ENCODE measurements at places on chromosomes 1 and 21. TPM values are rescaled to one million over a fixed set of nuclear protein-coding genes. Genes with fewer than 3 reads are reported as not detected.

DNA sequence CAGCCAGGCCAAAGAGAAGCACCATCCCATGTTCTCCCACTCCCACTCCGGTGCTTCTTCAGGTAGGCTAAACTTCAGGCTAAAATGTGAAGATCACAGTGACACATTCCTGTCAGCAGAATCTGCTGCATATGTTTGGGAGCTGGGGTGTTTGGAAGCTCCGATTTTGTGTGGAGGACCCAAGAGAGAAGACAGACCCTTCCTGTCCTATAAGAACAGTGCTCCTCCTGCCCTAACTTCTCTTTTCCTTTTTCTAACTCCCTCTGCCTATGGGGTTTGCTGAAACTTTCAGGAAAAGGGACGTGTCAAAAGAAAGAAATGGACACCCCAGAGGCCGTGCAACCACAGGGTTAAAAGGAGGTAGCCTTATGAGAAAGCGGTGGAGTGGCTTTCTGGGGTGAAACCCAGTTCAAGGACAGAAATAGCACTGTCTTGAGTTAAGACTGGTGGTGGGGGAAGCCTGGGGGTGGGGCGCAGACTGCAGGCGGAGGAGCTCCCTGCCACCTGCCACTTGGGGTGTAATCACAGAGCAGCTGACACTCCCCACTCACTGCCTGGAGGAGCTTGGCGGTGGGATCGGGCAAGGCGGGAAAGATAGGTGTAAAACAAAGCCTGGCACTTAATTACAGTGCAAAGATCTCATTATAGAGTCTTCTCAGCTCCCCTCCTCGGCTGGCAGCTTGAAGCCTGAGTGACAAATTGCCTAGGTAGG lies 645 bp upstream of the TLR5 start:
- peak overlapping the region; percentile 57 for H3K4me3 ChIP-seq
- no peak overlapping the region for H3K27ac ChIP-seq
- no peaks in the 10 kb centered on the region for H3K36me3 ChIP-seq
- peaks cover 22% of the 10 kb centered on the region for H3K27me3 ChIP-seq
- no peak for DNase-seq

The PTPRC gene
- 556 TPM for total RNA-seq

DNA sequence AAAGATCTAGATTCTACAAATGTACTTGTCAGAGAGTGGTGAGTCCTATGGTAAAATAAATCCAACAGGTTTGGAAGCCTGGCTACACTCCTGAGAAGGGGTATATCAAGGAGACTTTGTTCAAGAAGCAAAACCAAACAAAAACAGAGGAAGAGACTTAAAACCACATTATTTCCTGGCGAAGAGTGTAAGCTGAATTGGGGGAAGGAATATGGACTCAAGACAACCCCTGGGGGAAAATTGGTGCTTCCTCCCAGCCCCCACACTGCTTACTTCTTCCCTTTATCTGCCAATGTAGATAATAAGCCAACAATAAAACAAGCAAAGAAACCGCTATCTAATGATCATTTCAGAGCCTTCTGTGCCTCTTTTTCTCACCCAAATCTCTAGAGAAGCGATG lies 48.4 kb upstream of the ZBTB18 start:
- no peak overlapping the region for H3K4me3 ChIP-seq
- no peaks in the 10 kb centered on the region for H3K27me3 ChIP-seq
- H3K27ac ChIP-seq: no peak overlapping the region

DNA sequence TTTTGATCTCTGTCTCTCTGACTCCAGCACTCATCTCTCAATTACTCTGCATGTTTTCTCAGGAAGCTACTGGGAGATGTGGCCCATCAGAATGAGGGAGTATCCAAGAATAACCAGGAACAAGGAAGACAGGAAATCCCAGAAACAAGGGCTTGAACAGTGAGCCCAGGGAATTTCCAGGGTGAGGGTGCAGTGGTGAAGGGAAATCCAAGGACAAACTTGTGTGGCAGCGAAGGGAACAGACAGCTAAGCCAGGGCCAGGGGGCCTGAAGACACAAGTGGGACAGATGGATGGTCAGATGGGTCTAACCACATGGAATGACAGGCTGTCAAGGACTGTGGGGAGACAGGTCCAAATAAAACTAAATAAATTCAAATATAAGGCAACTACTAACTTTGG lies 121.8 kb upstream of the ERRFI1 start:
- H3K27me3 ChIP-seq: peaks cover 8% of the 10 kb centered on the region
- no peak overlapping the region for H3K27ac ChIP-seq
- H3K4me1 ChIP-seq: peaks cover 41% of the 10 kb centered on the region
- H3K4me3 ChIP-seq: no peak overlapping the region
- no peak for DNase-seq
- H3K36me3 ChIP-seq: peaks cover 6% of the 10 kb centered on the region

The SPRR3 gene
- not detected for total RNA-seq

DNA sequence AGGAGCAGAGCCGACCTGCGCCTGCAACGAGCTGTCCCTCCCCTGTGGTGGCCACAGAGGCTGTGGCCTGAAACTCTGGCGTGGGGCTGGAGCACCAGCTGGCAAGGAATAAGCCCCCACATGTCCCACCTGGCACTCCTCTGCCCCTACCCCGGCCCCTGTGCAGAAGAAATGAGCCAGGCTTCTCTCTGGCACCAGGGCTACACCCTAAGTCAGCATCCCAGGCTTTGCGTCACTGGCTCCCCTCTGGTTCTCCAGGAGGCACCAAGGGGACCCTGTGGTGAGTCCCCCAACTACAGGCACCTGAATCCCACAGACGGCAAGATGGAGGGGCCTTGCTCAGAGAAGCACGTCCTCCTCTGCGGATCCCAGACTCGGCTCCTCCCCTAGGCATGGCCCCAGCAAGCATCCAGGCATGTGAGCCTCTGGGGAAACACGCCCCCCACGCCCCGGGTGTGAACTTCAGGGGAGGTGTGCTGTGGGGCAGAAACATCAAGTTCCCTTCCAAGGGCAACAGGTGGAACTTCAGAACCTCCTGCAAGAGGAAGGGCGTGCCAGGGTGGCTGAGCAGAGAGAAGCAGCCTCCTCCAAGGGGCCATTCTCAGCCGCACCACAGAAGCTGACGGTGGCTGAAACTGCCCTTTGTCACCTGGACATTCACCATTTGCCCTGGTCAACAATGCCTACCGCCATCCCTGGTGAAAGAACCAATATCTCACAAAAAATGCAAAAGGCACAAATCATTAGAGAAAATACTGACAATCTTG lies 2.9 kb downstream of the KRTAP10-7 start:
- no peak overlapping the region for H3K4me3 ChIP-seq
- peaks cover 26% of the 10 kb centered on the region for H3K27me3 ChIP-seq
- DNase-seq: no peak
- H3K4me1 ChIP-seq: no peaks in the 10 kb centered on the region

- no peak overlapping the region for H3K4me3 ChIP-seq
- no peaks in the 10 kb centered on the region for H3K36me3 ChIP-seq
- H3K27ac ChIP-seq: no peak overlapping the region
- no peak for DNase-seq
Measured at GRCh38 chr1:14189381-14189780, 409.1 kb upstream of the KAZN start.

The ATAD3B gene
- total RNA-seq: 46.5 TPM

- no peaks in the 10 kb centered on the region for H3K4me1 ChIP-seq
- H3K36me3 ChIP-seq: no peaks in the 10 kb centered on the region
- H3K4me3 ChIP-seq: no peak overlapping the region
- H3K27me3 ChIP-seq: no peaks in the 10 kb centered on the region
- no peak overlapping the region for H3K27ac ChIP-seq
Measured at GRCh38 chr1:168763031-168763430, 34.0 kb upstream of the DPT start.

DNA sequence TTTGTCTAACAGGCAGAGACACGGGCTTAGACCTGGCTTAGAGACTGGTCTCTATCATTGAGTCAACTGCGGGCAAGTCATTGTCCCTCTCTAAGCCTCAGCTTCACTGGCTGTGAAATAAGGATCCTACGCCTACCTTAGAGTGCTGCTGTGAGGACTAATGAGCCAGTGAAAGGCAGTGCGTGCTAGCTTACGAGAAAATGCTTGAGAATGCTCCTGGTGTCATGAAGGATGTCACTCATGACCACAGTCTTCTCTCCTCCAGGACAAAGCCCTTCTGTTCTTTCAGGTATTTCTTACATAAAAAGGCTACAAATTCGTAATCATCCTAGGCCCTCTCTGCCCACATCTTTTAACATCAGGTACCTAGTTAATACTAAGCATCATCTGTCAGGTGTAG lies 16.5 kb upstream of the A3GALT2 start:
- no peak overlapping the region for H3K27ac ChIP-seq
- H3K4me1 ChIP-seq: peaks cover 6% of the 10 kb centered on the region
- H3K27me3 ChIP-seq: no peaks in the 10 kb centered on the region
- H3K36me3 ChIP-seq: peaks cover 2% of the 10 kb centered on the region
- DNase-seq: no peak
- H3K4me3 ChIP-seq: no peak overlapping the region

DNA sequence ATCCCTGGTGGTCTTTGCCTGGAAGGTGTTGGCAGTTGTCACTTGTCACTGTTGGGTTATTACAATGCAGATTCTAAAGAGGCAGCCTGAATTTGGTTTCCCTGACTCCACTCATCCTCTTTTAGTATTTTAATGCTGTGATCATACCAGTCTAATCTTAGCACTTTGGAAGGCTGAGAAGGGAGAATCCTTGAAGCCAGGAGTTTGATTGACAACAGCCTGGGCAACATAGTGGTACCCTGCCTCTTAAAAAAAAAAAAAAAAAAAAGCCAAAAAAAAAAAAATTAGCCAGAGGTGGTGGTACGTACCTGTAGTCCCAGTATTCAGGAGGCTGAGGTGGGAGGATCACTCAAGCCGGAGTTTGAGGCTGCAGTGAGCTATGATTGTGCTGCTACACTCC lies 7.7 kb downstream of the GIPC2 start:
- no peak overlapping the region for H3K27ac ChIP-seq
- DNase-seq: no peak
- no peak overlapping the region for H3K4me3 ChIP-seq
- H3K36me3 ChIP-seq: peaks cover 6% of the 10 kb centered on the region
- H3K27me3 ChIP-seq: peaks cover 6% of the 10 kb centered on the region
- peaks cover 11% of the 10 kb centered on the region for H3K4me1 ChIP-seq

DNA sequence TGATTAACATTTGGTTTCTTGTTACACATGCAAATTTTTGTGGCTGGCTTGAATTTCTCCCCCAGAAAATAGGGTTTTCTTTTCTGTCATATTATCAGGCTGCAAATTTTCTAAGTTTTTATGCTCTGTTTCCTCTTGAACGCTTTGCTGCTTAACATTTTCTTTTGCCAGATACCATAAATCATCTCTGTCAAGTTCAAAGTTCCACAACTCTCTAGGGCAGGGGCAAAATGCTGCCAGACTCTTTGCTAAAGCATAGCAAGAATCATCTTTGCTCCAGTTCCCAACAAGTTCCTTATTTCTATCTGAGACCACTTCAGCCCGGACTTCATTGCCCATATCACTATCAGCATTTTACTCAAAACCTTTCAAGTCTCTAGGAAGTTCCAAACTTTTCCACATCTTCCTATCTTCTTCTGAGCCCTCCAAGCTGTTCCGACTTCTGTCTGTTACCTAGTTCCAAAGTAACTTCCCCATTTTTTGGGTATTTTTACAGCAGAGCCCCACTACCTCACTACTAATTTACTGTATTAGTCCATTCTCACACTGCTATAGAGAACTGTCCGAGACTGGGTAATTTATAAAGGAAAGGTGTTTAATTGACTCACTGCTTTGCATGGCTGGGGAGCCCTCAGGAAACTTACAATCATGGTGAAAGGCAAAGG lies 486.9 kb upstream of the NCAM2 start:
- no peaks in the 10 kb centered on the region for H3K36me3 ChIP-seq
- no peaks in the 10 kb centered on the region for H3K4me1 ChIP-seq
- no peak overlapping the region for H3K27ac ChIP-seq
- H3K27me3 ChIP-seq: no peaks in the 10 kb centered on the region

The LCE1D gene
- total RNA-seq: not detected

The NID1 gene
- 0.52 TPM for total RNA-seq

DNA sequence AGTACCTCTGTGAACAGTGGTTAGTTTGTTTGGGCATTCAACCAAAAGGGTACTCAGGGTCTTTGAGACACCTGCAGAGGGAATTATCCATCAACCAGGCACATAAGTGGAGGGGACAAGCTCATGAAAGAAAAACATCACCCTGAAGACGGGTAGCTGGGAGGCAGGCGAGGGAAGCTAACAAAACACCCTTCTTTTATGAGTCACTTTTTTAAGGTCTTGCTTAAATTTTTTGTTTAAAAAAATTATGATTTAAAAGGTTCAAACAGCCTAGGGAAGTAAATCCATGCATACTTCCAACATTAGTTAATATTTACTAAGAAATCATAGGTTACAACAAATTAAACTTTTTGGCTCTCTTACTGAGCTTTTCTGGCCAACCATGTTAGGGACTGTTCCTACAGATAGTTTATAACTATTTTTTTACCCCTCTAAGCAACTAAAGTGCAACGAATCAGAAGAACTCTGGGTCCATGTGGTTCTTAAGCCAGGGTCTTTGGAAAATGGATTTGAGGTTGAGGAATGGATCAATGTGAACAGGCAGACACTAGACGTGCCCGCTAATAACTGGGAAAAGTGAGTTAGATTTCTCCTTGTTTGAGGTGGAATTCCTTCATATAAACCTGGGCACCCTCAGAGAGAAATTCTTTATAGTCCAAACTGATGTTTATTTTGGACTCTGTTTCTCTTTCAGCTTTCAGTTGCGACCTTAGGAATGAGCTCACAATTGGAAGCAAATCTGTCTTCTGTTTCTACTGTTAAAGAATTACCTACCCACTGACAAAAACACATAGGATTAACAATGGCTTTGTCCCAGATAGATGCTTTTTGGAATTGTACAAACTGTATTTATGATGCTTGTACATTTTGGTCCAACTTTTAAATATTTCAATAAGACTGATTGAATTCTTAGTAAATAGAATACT lies 123.0 kb downstream of the LYPLAL1 start:
- H3K27ac ChIP-seq: no peak overlapping the region
- H3K36me3 ChIP-seq: no peaks in the 10 kb centered on the region
- H3K27me3 ChIP-seq: no peaks in the 10 kb centered on the region
- no peak overlapping the region for H3K4me3 ChIP-seq

GRCh38 chr1:209861242-209861641 lies 33.5 kb downstream of the UTP25 start:
- H3K27me3 ChIP-seq: peaks cover 20% of the 10 kb centered on the region
- H3K4me1 ChIP-seq: no peaks in the 10 kb centered on the region
- H3K27ac ChIP-seq: no peak overlapping the region
- H3K4me3 ChIP-seq: no peak overlapping the region
- H3K36me3 ChIP-seq: peaks cover 4% of the 10 kb centered on the region

DNA sequence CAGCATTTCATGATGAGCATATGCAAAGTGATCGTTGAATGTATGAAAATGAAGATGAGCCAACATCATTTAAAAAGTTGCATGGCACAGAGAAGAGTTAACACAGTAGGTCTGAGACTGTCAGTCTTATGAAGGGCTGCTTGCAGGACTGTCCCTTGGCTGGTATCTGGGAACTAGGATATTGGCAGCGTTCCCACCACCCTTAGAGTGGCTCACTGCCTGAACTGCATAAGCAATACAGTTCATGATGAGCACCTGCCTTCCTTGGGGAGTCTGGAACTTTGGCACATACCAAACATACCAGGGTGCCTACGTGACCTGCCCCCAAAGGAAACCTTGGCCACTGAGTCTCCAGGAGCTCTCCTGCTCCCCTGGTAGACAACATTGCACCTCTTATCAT lies 161.8 kb downstream of the DSCAM start:
- no peaks in the 10 kb centered on the region for H3K4me1 ChIP-seq
